HL-60 (cell line): ENCODE measurements at places on chromosomes 6 and 20.

DNA sequence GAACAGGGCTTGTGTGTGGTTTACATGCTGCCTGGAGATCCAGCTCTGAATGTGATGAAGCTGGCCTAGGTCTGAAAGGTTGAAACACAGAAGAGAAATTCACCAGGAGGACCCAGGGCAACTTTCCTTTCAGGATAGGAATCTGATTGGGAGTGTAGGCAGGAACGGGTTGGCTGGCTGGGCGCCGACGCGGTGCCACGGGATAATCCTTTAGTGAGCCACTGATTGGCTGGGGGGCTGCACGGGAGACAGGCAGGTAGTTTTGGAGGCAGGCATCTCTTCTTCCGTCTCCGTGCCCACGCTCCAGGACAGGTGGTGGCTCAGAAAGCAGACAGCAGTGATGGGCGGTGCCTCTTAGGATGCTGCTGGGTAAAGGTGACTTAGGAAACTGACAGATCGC is 294.6 kb downstream of the CDH4 start:
- DNase-seq = no peak

GRCh38 chr6:147643341-147644200 is 135.1 kb downstream of the SAMD5 start:
- no peak for DNase-seq

GRCh38 chr20:51583073-51583472 is 40.6 kb upstream of the NFATC2 start:
- DNase-seq = no peak

DNA sequence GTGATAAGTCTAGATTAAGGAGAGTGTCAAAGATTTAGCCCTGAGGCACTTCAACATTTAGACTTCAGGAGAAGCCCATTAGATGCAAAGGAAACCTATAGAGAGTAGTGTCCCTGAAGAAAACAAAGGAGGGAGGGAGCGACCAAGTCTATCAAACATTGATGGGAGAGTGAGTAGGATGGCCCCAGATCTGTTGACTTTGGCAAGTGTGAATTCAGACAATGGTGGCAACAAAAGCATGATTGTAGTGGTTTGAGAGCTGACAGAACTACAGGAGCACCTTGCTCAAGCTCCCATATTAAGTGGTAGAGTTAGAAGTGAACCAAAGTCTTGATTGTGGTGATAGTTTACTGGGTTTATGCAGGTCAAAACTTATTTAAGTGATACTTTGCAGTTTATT is 979 bp upstream of the ABCF1 start:
- DNase-seq = no peak

DNA sequence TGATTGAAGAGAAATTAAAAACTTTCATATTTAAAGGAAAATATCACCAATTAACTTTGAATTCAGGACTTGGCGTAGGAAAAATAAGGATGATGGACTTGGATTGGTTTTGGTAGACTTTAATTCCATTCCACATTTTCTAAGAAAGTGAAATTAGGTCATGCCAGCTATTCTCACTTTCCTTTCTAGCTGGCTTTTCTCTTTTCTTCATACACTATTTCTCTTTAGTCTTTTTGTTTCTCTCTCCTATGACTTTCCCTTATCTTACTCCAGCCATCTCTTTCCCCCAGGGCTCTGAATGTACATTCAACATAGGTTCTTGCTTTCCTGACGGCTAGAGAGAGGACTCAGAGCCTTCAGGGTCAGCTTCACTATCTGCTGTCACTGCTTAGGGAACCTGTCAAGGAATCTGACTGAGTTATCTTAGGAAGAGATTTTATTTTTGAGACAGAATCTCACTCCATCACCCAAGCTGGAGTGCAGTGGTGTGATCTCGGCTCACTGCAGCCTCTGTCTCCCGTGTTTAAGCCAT is 61.4 kb upstream of the MCM9 start:
- no peak for DNase-seq
